ENCODE measurements at places on chromosomes 12 and 14. TPM values are rescaled to one million over a fixed set of nuclear protein-coding genes. Genes with fewer than 3 reads are reported as not detected.

GRCh38 chr14:58540749-58541632 is 96.8 kb upstream of the DACT1 start:
- no peak for DNase-seq

DNA sequence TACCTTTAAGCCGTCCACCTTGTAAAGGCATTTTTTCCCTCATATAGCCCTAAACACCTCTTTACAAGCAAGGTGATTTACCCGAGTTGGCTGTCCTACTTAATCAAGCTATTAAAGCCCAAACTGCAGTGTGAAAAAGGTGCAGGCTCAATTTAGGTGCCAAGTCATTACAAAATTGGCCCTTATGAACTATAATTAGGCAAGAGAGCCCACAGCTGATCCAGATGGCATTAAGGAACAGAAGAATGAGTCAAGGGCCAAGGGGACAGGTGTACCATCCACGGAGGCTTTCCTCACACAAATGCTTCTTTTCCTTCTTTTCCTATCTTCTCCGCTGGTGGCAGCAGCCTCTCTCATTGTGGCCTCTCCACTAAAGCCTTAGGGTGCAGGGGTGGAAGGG is 90.5 kb downstream of the TTC8 start:
- no peak for DNase-seq

- no peak for DNase-seq
Observed at GRCh38 chr12:16472631-16473030, 125.2 kb downstream of the MGST1 start.

DNA sequence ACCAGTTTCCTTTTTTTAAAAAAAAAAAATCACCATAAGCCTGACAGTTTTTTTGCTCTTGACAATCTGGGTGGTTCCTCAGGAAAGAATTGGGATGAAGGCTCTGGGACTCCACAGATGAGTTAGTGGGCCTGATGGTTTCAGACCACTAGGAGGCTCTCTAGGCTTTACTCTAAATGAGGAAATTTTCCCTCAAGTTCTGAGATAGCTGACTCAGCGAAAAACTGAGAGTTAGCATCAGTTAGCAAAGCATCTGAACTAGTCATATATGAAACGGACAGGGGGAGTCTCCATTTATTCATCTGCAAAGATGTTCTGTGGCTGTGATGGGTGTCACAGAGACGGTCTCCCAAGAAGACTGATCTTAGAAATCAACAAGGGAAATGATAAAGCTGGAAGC is 314.3 kb upstream of the OR4E1 start:
- DNase-seq: no peak

GRCh38 chr12:96710127-96710745 is 196.8 kb upstream of the NEDD1 start:
- no peak for DNase-seq

The RACGAP1 gene
- total RNA-seq: 147 TPM

The SIX6 gene
- not detected for total RNA-seq

DNA sequence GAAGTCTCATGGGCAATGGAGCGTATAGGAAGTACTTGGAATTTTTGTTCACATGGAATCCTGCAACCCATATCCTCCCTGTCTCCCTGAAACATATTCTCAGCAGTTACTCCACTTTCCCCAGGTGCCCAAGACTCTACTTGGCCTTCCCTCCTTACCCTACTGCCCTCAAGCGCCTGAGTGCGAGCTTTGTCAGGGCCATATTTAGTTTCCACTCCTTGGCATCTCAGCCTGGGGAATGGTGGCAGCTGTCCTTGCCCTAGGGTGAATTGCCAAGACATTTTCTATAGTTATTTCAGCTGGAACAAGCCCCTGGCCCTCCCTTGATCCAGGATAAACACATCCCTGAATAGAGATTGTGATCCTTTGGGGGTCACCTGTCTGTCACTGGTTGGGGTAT is 569.3 kb upstream of the LRFN5 start:
- DNase-seq: no peak

DNA sequence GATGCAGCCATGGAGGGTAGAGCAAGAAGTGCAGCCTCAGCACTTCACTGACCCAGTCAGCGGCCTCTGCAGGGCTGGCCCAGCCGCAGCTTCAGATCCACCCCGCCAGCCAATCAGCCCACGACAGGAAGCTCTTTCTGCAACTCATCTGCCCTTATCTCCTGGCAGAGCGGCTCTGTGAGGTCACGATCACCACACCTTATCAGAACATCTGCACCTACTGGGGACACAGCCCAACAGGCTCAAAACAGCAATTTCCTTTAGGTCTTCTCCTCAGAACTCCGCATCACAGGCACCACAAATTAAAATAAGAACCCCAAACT is 287.3 kb downstream of the BCL11B start:
- DNase-seq: no peak

The ZNF664 gene
- 115 TPM for total RNA-seq

The COX8C gene
- not detected for total RNA-seq

The NOVA1 gene
- total RNA-seq: not detected

The JAG2 gene
- total RNA-seq: 43.7 TPM

GRCh38 chr14:88359500-88359899 is 26.0 kb upstream of the SPATA7 start:
- no peak for DNase-seq

DNA sequence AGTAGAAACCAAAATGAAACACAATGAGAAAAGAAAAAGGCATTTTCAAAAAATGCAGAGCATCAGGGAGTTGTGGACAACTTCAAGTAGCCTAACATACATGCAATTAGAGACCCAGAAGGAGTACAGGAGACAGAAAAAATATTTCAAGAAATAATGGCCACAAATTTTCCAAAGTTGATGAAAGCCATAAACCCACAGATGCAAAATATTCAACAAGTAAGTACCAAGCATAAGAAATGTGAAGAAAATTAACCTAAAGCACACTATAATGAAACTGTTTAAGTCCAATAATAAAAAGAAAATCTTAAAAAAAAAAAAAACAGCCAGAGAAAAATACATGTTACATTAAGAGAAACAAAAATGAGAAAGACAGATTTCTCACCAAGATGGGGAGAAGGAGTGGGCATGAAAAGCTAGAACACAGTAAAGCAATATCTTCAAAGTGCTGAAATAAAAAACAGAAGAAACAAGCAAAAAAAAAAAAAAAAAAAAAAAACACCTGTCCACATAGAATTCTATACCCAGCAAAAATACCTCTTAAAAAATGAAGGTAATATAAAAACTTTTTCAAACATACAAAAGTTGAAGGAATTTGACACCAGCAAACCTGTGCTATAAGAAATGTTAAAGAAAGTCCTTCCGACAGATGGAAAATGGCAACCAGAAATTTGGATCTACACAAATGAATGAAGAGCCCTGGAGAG is 77.1 kb downstream of the PRKAB1 start:
- DNase-seq: no peak

The SDR9C7 gene
- total RNA-seq: not detected

The RAB21 gene
- 57.2 TPM for total RNA-seq

DNA sequence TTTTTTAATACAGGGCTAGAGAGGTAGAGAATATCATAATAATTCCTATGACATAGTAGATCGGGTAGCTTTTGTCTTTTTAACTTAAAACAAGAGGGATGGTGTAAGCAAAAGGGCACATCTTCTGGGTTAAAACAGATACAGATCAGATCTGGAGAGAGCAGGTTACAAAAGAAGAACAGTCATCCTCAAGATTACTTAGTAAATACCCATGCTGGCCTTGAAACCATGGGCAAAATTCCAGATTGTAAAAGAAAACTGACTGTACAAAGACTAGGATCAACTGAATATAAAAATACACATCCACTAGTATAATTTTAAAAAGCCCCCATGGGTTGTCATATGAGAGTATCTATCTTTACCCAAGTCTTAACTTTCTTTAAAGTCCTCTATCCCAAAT is 76.7 kb downstream of the MED13L start:
- no peak for DNase-seq

DNA sequence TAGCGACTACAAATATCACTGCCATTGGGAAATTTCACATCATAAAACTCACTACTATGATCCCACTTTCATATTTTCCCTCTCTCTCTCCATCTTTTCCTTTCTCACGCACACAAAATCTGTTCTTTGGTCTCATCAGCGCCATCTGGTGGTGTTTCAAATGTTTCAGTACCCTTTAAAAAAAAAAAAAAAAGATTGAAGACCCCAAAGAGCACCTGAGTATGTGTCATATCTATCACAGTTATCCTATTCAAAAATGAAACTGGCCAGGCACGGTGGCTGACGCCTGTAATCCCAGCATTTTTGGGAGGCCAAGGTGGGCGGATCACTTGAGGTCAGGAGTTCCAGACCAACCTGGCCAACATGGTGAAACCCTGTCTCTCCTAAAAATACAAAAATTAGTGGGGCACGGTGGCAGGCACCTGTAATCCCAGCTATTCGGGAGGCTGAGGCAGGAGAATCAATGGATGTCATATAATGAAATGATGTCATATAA is 72.4 kb downstream of the TTC9 start:
- DNase-seq: peak; percentile 13

DNA sequence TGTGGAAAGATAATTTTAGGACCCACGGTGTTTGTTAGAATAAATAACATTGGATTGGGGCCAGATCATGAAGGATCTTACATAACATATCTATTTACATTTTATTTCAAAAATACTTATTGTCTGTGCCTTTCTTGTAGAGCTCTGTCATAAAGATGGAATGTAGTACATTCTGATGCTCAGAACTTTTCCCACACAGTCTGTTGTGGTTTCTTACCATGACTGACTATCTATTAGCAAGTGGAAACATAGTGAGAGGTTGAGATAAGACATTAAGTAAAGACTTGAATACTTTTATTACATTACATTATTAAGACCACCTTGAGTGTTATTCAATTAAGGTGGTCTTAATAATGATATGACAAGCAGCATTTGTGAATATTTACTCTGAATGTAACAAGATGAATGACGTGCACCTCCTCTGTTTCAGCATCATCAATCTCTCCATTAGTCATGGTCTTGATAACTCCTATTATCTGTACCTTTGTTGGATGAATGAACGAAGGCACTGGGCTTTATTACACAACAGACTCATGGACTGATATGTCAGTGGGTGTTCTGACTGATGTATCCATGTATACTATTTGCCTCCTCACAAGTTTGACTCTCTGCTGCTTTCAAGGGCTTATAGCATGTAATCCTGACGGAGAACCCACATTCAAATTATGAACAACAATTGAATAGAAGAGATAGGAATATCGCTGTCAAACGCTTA is 883.0 kb upstream of the FLRT2 start:
- DNase-seq: no peak

GRCh38 chr12:3182426-3182825 is 105.2 kb downstream of the TSPAN9 start:
- no peak for DNase-seq

- no peak for DNase-seq
Observed at GRCh38 chr12:44875417-44875953, 630 bp downstream of the NELL2 start.

DNA sequence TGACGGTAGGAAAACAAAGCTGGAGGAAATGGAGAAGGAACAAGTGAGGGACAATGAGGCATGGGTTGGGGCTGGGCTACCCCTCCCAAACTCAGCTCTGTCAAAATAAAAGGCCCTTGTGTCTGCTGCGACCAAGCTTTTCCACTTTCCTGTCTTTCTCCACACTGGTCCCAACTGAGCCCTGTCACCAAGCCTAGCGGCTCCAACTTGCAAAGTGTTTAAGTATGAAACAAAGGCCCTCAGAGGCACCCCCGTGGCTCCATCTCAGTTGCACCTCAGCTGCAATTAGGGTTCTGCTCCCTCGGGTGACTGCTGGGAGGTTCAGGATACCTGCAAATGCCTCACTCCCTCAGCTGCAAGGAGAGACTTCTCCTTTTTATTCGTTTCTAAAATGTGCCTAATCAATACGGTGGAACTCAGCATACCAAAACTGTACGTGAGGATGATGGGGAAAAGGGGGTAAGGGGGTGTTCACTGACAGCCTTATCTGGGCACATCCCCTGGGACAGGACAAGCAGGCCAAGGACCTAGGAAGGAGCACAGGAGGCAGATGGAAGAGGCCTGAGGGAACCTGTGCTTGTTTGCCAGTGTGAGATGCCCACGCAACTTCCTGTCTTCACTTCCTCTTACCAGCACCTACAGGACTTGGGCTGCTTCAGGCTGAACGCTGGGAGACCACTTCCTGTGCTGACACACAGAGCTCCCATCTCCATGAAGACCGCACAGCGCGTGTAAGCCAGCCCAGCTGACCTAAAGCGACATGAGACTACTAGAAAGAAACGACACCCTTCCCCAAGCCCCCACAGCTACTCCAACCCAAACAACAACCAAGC is 8.9 kb downstream of the VAMP1 start:
- DNase-seq: no peak

GRCh38 chr12:1920436-1920835 is 2.0 kb upstream of the CACNA2D4 start:
- DNase-seq: no peak

GRCh38 chr12:13088496-13088895 is 15.0 kb downstream of the GSG1 start:
- DNase-seq: no peak

- no peak for DNase-seq
Observed at GRCh38 chr12:58269476-58269875, 328.1 kb downstream of the ATP23 start.

The LHX5 gene
- not detected for total RNA-seq

DNA sequence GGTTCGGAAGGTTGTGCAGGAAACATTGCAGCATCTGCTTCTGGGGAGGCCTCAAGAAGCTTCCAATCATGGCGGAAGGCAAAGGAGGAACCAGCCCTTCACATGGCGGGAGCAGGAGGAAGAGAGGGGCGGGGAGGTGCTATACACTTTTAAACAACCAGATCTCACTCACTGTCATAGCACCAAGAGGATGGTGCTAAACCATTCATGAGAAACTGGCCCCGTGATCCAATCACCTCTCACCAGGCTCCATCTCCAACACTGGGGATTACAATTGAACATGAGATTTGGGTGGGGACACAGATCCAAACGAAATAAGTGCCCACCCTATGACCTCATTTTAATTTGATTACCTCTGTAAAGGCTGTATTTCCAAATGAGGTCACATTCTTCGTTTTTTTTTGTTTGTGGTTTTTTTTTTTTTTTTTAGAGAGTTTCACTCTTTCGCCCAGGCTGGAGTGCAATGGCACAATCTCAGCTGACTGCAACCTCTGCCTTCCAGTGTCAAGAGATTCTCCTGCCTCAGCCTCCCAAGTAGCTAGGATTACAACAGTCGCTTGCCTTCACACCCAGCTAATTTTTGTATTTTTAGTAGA is 11.4 kb upstream of the ORAI1 start:
- no peak for DNase-seq

DNA sequence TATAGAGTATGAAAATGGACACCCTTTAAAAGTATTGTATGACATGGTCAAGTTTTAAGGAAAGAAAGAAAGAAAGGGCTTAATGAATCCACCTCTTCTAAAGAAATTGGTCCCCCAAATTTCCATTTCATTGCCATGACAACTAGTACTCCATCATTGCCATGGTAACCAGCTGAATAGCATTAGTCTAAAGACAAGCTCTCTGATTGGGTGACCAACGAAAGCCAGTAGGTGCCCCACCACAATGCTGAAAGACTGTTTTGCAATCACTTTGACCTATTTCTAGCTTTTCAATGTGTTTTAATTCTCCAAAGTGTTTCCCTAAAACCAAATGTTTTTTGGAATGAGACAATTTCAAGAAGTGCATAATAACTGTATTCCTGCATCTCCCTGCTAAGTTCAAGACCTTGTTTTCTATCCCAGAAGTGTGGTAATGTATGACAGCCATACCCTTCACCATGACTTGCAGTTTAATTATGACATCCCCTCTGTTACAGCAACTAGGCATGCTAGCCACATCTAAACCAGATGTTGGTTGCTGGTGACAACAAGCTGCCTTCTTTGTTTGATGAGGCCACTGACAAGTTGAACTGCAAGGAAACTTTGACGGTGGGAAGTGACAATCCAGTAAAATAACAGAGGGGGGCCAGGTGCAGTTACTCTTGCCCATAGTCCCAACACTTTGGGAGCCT is 46.7 kb downstream of the KICS2 start:
- no peak for DNase-seq

- no peak for DNase-seq
Observed at GRCh38 chr12:115990241-115990640, 287.3 kb downstream of the MED13L start.

All from Panc1 (cell line).